Activated CD8-positive, alpha-beta memory T cell treated with anti-CD3 and anti-CD28 coated beads for 48 hours (primary cell): ENCODE measurements at places on chromosomes 12 and 14.

DNA sequence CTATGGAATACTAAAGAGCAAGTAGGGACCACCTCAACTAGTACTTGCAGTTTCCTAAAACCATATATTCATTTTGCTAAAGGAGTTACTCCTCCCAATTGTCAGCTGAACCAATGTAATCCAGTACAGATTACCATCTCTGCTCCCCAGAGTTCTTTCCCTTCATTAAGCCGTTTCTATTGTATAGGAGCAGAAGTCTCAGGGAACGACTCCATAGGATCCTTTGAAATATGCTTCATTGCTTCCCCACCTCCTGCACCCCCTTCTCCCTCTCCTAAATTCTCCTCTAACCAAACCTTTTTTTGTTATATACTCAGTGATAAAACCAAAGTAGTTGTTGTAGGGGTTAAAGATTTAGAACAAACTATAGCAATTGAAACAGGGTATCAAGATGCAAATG, 30.7 kb upstream of the LALBA start:
- no peak for DNase-seq

GRCh38 chr14:102184316-102185035, 44.8 kb downstream of the WDR20 start:
- DNase-seq, result no peak

DNA sequence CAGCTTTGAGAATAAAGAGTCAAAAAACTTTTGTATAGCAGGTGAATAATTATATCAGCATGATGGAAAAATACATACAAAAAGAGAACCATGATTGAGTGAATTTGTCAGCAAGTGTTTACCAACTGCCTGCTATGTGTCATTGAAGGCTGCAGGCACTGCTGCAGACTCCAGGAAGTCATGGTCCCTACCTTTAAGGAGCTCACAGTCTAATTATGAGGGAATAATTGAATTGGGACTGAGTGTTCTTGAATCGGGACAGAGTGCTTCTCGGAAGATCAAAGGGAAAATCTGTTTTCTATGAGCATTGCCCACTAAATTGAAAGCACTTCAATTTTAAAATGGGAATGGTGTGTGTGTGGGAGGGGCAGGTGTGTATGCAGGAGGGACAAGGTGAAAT, 9.5 kb downstream of the OR10AD1 start:
- DNase-seq, result no peak

DNA sequence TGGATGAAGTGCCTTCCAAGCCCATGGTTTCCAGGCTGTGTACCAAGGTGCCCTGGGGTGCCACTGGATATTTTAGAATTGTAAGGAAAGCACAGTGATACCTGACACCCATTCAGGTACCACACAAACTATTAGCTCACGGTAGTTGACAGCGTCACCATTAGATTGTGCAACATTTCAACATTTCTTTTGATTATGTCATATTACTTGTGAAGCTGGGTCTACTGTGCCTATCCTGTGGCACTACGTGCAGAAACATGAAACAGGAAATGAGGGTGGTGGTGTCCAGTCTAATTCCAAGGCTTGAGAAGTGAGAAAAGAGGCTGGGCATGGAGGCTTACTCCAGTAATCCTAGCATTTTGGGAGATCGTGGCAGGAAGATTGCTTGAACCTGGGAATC, 75.5 kb upstream of the CPM start:
- DNase-seq, result no peak

DNA sequence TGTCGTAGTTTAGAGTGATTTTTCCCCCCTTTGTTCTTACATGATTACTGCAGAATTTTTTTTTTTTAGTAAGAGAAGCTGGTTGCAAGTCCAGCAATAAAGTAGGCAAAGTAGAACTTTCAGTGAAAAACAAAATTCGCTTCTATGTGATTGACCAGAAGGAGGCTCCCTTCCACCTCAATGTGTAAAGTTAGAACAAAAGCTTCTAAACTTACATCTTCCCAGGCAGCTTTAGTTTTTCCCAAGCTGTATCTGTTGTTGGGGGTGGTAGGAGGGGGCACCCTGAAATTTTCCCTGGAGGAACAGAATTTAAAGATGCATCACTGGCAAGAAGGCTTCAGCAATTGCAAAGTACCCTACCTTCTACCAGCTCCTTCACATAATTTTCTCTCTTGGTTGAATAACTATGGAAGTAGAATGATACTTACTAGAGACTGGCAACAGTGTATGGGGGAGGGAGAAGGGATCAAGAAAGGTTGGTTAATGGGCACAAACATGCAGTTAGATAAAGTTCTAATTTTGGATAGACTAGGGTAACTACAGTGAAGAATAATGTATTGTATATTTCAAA, 87.3 kb upstream of the E2F7 start:
- no peak for DNase-seq

DNA sequence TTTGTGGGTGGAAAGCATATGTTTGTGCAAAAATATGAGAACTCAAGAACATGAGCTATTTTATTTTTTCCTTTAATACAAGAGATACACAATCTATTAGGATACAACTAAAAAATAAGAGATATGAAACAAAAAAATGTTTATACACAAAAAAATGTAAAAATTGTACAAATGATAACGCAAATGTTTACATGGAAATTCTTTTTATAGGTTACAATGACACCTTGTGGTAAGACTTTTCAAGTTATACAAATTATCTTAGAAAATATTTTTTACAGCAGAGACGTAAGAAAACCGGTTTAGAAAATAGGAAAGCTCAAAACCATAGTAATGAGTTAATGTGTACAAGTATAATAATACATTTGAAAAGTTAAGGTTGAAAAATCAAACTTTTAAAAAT, 25.5 kb downstream of the CEP83 start:
- no peak for DNase-seq

- no peak for DNase-seq
Observed at GRCh38 chr14:32820682-32821081, 118.0 kb upstream of the NPAS3 start.

DNA sequence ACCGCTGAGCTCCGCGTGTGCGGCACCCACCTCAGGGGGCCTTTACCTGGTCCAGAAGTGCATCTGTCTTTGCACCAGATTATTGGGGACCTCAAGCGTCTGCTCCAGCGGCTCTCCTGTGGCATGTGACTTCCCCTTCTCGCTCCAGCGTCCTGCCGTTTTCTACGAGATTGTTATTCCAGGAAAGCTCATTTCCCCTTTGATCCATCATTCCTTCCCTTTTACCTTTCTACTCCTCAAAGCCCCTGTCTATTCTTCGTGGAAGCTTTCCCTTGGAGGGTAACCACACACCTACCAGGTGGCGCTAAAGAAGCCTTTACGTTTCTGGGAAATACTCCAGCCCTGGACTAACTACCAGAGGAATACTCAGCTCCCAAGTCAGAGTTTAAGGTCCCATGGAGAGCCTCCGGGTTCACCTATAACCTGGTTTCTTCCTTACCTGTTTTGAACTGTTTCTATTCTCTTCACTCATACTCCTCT, 1.5 kb downstream of the FKBP4 start:
- no peak for DNase-seq

DNA sequence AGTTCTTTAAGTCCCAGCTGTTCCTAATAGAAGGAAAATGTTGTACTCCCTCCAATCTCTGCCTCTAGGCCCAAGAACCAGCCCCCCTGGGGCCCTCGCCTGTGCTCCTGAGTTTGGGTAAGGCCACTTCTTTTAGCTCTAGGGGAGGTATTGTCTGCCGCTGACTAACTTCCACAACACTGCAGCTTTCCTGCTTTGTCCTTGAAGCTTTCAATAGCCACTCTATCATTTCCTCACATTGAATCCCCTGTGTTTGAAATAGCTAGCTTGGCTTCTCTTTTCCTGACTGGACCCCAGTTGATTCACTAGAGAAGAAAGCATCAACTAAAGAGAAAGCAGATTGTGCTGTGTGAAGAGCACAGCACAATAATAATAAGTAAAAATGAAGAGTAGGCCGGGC, 28.8 kb downstream of the KRT80 start:
- no peak for DNase-seq

DNA sequence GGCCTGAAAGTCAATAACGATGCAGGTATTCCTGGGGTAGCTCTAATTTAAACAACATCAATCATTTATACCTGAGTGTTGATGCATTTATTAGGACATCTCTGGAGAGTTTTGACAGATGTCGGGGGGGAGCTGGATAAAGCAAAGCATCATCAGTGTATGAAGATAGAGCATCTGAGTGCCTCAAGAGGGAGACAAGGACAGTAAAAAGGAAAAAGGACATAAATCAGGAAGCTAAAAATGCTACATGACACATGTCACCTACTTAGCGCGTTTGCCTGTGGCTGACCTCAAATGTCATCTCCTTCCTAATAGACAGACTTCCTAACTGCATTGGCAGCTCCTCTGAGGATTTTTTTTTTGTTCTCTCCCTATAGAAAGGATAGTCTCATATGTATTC, 259.5 kb upstream of the PKP2 start:
- DNase-seq, result no peak

DNA sequence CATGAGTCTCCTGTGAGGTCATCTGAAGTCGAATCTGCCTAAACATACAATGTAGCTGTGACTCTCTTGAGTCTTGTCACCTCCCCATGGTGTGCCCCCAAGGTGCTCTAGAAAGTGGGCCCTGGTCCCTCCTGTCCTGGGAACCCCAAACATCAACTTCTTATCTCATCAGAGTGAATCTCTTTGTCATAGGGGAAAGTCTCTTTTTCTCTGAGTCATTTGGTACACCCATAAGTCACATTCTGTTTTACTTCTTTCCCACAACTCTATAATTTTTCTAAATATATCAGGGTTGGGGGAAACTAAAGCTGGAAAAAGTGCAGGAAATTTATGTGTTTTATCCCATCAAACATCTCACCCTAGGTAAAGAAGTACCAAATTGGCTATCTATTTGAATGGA, 12.9 kb downstream of the SDR9C7 start:
- DNase-seq, result no peak

DNA sequence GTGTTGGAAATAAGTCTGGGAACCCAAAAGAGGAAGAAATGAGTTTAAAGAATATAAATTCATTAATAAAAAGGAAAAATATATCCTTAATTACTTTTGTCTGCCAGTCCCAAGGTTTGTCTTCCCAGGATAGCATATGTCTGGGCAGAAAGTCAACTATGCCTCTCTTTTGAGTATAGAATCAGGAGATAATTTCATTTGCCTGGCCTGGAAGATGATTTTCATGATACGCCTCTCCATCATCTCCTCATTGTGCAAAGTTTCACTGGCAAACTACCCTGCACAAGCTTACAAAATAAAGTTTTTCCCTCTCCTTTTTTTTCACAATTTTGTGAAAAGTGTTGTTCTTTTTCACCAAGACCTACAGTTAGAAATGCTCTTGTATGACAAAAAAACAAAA, 340.8 kb downstream of the EGLN3 start:
- DNase-seq, result no peak

- DNase-seq, result no peak
Observed at GRCh38 chr12:65827827-65828231, 3.5 kb downstream of the HMGA2 start.

DNA sequence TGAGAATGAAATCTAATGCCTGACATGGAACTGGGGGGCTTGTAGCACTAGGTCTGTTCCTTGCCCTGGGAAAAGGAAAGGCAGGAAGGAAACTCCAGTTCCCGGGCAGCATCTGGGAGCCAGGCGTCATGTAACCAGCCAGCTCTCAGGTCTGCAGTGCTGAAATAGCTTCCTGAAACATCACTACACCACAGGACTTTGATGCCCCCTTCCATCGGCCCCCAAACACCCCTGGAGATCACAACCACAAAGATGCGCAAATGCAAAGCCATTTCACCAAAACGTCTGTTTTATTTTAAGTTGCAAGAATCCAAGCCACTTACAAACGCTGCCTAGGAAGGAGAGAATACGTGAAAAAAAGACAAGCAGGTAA, 40.9 kb downstream of the KCTD10 start:
- DNase-seq, result no peak

GRCh38 chr12:99142651-99143050, 497.6 kb downstream of the APAF1 start:
- no peak for DNase-seq

- DNase-seq, result no peak
Observed at GRCh38 chr14:68337279-68337678, 455.6 kb downstream of the ZFP36L1 start.

GRCh38 chr14:38125481-38126037, 82.1 kb upstream of the SSTR1 start:
- no peak for DNase-seq

- no peak for DNase-seq
Observed at GRCh38 chr12:108115123-108116121, 13.7 kb upstream of the WSCD2 start.

GRCh38 chr12:58502226-58502625, 418.1 kb downstream of the LRIG3 start:
- DNase-seq, result no peak

- DNase-seq, result no peak
Observed at GRCh38 chr12:25319233-25319984, 68.7 kb upstream of the KRAS start.

- DNase-seq, result no peak
Observed at GRCh38 chr14:89371585-89372511, 45.2 kb downstream of the FOXN3 start.

GRCh38 chr12:34339922-34340321, 317.6 kb downstream of the ALG10 start:
- no peak for DNase-seq

DNA sequence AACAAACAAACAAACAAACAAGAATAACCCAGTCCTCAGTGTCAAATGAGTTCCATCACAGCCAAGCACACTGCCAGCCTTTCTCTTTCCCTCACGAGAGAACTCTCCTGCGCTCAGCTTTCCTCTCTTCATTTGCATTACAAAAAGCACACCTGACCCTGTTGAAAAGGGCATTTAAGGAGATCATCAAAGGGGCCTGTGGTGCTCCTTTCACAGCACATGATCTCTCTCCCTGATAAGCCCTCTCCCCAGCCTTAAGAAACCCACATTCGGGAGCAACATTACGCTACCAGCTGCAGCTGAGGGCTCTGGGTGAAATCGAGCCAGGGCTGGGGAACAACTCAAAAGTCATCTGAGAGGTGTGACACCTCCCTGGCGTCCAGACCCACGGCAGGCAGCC, 165.6 kb upstream of the TMCC3 start:
- no peak for DNase-seq

DNA sequence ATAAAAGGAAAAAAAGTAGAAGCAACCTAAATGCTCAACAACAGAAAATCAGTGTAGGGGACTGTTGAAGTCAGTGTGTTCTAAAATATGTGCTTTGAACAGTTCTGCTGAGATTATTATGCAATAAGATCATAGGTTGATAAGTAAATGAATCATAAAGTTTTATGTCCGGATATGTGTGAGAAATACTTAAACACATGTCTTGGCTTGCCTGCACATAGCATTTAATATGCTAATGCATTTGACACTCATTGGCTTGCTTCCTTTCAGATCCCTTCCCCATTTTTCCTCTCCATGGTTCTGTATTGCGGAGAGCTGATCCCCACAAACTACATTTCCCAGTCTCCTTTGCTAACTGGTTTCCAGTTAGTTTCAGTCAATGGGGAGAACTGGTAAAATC, 573.8 kb upstream of the TBX3 start:
- no peak for DNase-seq
